ENCODE measurements at places on chromosomes 3 and 15. TPM values are rescaled to one million over a fixed set of nuclear protein-coding genes. Genes with fewer than 3 reads are reported as not detected.

- no peak for DNase-seq
These were observed 26.7 kb downstream of the SNX33 start for GRCh38 chr15:75674366-75674765.

DNA sequence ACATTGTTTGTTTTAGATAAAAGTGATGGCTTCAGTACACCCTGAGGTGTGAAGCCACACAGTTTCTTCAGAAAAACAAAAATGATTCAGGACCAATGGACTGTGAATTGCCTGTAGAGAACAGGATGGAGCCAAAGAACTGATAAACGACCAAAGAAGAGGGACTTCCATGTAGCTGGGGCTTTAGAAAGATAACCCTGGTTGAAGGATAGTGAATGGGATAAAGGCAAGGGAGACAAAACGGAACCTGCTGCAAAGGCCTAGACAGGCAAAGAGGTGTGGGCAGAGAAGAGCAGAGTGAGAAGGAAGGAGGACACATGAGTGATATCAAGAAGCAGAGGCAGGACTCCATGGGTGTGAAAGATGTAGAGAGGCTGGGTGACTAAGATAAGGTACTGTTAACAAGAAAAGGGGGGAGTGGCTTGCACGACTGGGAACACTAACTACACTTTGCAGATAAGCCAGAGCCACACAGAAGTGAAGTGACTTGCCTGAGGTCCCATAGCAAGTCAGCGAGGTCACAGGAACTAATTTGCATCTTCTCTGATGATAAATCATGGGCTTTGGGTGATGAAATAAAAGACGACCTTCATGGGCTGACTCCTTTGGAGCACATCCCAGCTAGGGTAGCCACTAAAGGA is 44.3 kb downstream of the RAB6B start:
- peak; percentile 47 for DNase-seq

PYGO1 gene
- total RNA-seq = not detected

GRCh38 chr3:85758442-85758841 is 799.7 kb downstream of the CADM2 start:
- DNase-seq = no peak

GRCh38 chr3:49914906-49915305 is 11.2 kb upstream of the MST1R start:
- DNase-seq = no peak

DNA sequence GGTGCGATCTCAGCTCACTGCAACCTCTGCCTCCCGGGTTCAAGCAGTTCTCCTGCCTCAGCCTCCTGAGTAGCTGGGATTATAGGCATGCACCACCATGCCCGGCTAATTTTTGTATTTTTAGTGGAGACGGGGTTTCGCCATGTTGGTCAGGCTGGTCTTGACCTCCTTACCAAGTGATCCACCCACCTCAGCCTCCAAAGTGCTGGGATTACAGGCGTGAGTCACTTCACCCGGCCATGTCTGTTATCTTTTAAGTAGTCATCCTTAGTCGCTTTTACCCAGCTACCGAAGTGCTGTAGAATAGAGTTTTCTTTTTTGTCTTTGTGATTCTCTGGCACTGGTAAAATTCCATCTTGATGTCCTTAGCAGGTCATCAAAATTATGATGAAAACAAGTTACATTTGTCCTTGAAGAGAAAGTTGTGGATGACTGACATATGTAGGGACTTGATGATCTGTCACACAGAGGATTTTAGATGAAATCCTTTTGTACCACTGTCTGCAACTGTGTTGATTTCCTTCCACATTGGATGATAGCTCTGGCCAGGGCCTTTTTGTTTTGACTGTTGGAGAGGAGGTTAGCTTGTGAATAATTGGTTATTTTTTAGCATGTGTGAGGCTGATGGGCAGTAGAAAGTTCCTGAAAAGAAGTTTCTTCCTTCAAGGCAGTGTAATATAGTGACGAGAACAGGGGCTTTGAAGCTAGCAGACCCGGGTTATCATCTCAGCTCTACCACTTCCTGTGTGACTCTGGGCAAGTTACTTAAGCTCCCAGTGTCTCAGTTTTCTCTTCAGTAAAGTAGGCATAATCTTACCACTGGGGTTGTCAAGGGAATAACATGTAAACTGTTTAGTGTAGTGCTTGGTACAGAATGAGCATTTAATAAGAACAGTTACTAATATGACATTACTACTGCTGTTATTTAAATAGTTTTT is 18.8 kb downstream of the ATG7 start:
- DNase-seq = peak; percentile 49

ZNF385D gene
- not detected for total RNA-seq

DNA sequence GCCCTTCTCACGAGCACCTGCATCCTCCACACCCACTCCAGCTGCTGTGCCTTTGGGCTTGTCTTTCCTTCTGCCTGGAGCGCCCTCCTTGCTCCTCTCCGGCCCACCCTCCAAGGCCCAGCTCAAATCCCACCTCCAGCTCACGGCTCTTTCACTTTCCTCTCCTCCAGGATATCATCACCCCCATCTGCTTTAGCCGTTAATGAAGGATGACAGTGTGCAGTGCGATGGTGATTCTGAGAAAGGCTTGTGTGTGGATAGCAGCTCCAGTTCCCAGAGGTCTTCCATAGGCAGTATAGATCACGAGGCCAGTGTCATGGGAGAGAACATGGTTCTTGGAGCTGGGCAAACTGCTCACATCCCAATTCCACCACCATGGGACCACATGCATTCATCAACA is 237.4 kb downstream of the TLE3 start:
- no peak for DNase-seq

Measured in activated CD8-positive, alpha-beta T cell treated with anti-CD3 and anti-CD28 coated beads for 36 hours (primary cell).